Activated CD4-positive, CD25-positive, alpha-beta regulatory T cell treated with anti-CD3 and anti-CD28 coated beads, Interleukin-2, amount 50 U/mL, for 16 hours (primary cell): ENCODE measurements at places on chromosomes 4 and X.

DNA sequence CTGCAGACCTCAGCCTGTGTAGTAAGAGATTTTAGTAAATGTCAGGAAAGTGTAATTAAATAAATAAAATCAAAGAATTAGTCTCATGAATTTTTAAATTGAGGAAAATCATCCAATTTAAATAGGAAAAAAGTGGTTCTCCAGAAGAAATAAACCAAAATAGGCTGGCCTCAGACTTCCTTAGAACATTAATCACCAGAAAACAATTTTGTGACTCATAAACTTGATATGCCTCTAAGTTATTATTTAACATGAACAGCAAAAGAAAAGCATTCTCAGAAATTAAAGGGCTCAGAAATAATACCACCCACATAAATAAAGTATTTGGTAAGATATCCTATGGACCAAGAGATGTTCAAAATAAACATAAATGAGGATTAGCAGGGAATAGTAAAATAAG lies 14.3 kb downstream of the FAM47B start:
- no peak for DNase-seq

GRCh38 chr4:87620491-87620890 lies 12.2 kb downstream of the DSPP start:
- DNase-seq: no peak

DNA sequence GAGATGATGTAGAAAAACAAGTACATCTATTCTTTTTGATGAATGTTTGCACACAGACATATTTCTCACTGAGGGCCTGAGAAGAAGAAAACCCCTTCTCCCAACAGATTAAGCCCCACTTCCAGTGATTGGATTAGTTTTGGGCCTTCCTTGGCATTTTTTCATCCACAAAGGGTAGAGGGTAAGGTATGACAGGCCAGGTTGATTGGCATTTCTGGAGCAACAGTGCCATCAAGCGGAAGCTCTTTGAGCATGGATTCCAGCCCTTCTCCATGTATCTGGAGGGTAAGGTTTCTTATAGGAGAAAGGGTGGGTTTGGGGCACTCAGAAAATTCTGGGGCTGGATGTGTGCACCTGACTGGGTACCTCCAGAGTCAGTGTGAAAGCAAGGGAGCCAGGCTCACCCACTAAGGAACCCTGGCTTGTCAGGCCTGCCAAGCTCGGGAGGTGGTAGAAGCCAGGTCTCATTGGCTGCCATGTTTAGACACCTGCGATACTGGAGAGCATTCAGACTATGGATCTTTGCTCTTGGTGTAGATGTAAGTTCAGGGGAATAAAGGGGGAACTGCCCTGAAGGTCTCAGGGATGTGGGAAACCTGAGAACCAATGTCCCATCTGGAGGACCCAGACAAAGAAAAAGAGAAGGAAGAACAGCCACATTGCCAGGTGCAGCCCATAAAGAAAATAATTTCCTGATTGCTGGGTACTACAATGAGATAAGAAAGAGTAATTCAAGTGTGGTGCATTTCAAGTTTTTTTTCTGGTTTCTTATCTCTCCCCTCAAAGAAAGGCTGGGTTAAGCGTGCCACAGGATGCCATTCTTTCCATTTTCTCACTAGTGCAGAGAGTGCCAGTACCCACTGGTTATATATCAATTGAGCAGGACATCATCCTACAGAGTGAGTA lies 222.3 kb upstream of the AGTR2 start:
- DNase-seq: no peak

DNA sequence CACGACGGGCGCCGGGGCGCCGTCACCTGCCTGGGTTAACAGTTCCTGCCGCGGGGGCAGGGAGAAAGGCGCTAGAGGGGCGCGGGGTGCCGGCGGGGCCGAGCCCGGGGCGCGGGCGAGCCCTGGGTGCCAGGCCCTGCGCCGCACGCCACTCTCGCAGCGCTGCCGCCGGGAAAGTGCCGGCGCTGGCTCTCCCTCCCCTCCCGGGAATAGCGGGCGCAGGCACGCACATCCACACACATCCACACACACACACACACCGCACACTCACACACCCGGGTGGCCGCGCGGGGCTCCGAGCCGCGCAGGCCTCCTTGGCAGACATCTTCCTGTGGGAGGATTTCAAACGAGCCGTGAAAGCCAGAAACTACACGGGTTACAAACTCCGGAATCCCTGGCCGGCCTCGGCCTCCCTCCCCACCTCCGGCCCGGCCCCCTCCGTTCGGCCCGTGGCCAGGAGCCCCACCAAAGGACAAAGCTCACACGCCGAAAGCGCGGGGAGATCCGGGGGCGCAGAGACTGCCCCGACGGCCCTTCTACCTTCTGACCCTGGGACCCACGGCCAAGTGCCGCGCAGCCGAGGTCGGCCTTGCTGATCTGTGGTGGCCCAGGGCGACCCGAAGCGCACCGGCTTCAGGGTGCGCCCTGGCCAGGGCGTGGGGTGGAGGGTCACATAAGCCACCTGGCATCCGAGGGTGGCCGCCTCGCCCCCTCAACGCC lies 92.3 kb downstream of the BCOR start:
- DNase-seq: no peak

DNA sequence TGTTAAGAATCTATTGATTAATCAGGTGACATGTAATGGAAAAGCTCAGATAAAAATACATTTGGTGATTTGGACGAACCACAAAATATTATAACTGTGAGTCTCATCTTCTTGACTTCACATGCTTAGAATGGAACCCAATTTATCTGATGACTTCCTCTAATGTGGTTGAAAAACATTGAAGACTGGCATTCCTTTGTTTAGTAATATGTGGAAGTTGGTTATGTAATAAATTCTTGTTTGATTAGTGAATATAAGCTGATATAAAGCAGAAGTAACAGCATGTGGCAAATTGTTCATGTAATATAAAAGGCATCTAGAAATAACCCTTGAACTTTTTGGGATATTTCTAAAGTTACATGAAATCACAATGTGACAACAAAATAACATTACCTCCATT lies 9.7 kb downstream of the GIMD1 start:
- no peak for DNase-seq

DNA sequence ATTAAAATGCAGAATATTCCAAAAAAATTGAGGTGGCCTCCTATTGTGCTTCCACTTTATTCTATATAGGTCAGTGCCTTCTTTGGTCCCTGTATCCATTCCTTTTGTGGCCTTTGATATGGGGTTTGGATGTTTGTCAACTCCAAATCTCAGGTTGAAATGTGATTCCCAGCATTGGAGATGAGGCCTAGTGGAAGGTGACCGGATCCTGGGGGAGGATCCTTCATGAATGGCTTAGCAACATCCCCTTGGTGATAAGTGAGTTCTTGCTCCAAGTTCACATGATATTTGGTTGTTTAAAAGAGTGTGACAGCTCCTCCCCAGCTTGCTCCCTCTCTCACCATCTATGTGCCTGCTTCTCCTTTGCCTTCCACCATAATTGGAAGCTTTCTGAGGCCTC lies 380.6 kb downstream of the INPP4B start:
- DNase-seq: no peak

GRCh38 chrX:139559383-139560042 lies 29.0 kb downstream of the F9 start:
- no peak for DNase-seq

GRCh38 chr4:108531461-108531860 lies 88.9 kb upstream of the RPL34 start:
- no peak for DNase-seq
